ENCODE measurements at places on chromosomes 2 and 18. TPM values are rescaled to one million over a fixed set of nuclear protein-coding genes. Genes with fewer than 3 reads are reported as not detected.

Gene IL1B
- total RNA-seq: 0.14 TPM

Gene TMEM247
- not detected for total RNA-seq

Gene CFAP65
- total RNA-seq: not detected

Gene TYMS
- total RNA-seq: 236 TPM

Gene MAP3K19
- not detected for total RNA-seq

Gene SERPINB12
- not detected for total RNA-seq

Gene UPP2
- total RNA-seq: not detected

Gene GPR155
- 13.5 TPM for total RNA-seq

Gene C2orf66
- total RNA-seq: 0.38 TPM

Gene CYP27C1
- total RNA-seq: not detected

Gene TMEM87B
- total RNA-seq: 31.2 TPM

- no peak for DNase-seq
Observed at GRCh38 chr2:49002750-49003149, 151.6 kb downstream of the FSHR start.

DNA sequence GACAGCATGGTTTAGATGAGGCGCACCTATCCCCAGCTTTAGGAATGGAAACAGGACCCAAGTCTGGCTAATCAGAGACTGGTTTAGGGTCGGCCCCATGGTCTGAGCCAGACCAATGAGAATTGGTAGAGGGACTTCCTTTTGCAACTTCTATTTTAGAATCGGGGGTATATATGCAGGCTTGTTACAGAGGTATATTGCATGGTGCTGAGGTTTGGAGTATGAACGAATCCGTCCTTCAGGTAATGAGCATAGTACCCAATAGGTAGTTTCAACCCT lies 1.5 kb upstream of the BOLA3 start:
- no peak for DNase-seq

GRCh38 chr18:61589724-61590065 lies 256.5 kb downstream of the CDH20 start:
- DNase-seq: no peak

GRCh38 chr2:180980943-180981911 lies 822 bp downstream of the UBE2E3 start:
- DNase-seq: peak; percentile 48

DNA sequence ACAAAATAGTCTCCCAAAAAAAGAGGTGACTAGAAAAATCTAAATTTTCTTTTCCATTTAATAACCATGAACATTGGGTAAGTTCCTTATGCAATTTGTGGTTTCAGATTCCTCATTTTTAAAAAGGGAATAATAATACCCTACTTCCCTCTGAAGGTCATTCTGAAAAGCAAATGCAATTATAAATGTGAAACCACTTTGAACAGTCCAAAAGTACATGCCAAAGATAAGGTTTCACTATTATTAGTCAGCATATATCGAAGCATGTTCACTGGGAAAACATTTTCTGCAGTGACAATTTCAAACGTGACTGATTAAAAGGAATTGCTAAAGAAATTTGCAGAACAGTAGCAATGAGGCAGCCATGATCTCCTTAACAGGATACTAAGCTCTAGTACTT lies 100.1 kb upstream of the RNF152 start:
- no peak for DNase-seq

GRCh38 chr18:12943215-12943614 lies 4.6 kb upstream of the SEH1L start:
- DNase-seq: peak; percentile 20

DNA sequence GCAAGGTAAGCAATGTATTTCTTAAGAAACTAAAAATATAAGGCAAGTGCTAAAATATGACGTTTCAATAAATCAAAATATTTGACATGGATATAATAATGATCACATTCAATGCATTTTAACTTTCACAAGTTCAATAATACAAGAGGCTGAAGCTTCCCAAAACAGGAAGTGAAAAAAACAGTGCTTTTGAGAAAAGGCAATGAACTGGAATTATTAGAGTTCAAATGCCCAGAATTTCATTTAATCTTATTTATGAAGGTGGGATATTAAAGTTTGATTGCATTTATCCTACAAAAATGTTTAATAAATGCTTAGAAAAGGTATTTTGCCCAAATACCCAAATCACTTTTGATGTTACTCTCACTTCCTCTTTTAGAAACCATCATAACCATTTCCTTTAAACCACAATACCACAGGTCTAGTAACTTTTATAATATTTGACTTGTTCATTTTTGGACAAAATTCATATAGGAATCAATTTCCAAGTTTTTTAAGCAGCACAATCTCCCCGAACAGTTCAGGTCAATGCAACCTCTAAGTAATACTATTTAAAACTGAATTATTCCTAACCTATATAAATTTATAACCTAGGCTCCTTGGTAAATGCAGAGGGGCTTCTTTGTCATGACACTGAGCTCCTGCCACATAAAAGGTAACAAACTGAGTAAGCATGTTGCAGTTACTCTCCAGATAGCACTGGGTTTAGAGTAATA lies 2.1 kb downstream of the NCKAP1 start:
- DNase-seq: no peak

DNA sequence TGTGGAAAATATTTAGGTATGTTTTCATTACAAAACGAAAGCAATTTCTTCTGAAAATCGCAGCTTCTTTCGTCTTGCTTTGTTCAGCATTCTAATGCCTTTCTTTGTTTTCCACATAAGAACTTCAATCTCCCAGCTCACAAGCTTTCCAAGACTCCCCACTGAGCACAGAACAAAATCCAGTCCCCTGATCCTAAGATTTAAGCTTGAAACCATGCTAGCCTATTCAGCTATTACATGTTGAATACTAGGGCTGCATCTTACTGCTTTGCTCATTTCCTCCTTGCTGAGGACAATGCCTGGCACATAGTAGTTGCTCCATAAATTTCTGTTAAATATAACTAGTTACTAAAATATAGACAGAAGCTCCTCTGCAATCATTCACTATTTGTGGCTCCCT lies 160.6 kb downstream of the GALNT3 start:
- DNase-seq: no peak

GRCh38 chr2:224401641-224402342 lies at the start of gene FAM124B:
FAM124B (minus strand) TSS chr2:224402107; CDS start chr2:224401768, 339 bp downstream.
- peak; percentile 31 for DNase-seq

DNA sequence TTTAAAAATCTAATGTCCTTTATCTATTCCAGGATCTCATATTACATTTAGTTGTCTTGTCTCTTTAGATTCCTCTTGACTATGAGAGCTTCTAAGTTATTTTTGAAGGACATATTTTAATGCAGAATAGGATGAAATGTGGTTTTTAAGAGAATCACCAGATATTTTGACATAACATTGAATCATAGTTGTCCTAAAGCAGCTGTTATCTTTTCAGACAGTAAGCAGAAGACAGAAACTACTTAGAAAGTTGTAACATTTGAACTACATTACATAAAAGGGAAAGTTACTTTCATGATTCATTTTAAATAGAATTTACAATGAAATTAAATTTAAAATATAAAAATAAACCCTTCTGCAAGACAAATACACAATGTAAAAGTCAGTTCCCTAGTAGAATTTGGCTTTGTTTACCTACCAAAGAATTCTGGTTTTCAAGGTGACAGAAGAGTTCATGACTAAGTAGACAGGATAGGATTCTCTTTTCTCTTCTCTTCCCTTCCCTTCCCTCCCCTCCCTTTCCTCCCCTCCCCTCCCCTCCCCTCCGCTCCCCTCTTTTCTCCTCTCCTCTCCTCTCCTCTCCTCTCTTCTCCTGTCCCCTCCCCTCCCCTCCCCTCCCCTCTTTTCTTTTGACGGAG lies 186.0 kb downstream of the DIS3L2 start:
- no peak for DNase-seq

DNA sequence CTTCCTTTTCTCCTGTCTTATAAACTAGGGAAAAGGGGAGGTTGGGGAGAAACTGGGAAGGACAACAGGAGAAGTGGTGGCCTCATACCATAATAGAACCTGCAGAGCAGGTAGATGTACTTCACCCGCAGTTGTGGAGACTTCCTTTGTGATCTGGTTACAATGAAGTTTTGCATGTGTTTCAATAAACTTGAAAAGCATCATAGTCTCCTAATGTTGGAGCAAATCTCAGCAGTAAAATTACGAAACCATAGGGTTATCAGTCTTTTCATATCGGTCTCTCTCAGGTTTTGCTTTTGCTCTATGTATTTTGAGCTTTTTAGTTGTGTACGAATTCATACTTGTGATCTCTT lies 30.5 kb downstream of the ANO7 start:
- no peak for DNase-seq

- DNase-seq: no peak
Observed at GRCh38 chr2:88146590-88146989, 18.7 kb upstream of the FABP1 start.

GRCh38 chr18:51107598-51108305 lies 77.7 kb downstream of the SMAD4 start:
- DNase-seq: no peak

GRCh38 chr2:220123751-220124150 lies 496.3 kb downstream of the SLC4A3 start:
- DNase-seq: no peak

GRCh38 chr18:79961527-79962291 lies 2.7 kb upstream of the HSBP1L1 start:
- DNase-seq: peak; percentile 41

GRCh38 chr18:68316636-68317035 lies 398.3 kb downstream of the TMX3 start:
- DNase-seq: no peak

DNA sequence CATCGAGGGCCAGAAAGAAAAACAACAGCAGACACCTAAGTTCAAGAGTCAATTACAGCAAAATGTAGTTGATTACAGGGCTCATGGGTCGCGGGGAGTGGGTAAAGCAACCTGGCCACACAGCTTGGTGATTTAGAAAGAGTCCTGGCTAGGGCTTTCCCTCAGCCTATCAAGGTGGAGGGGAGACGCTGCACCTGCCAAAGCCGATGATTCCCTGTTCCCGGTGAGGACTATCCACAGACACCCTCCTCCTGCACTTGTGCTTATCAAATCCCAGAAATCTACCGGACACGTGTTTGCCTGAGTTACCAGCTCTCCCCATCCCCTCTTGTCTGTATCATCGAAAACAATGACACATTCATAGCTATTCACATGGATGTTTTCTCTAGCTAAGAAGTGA lies 7.0 kb upstream of the SOX11 start:
- no peak for DNase-seq

DNA sequence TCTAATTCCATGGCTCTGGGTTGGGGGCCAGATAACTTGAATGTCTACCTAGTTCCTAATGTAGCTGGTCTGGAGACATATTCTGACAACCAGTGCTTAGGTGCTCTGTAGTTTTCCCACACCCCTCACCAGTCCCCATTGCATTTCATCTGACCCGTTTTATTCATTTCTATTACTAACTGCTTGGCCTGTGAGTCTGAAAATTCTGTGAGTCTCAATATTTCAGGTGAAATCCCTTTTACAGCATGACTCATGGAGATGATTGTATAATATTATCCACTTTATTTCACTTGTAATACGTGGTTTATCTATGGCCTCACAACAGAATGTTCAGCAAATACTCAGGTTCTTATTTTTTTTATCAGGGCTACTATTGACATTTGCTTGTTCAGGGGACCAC lies 103.7 kb upstream of the UGP2 start:
- DNase-seq: no peak

DNA sequence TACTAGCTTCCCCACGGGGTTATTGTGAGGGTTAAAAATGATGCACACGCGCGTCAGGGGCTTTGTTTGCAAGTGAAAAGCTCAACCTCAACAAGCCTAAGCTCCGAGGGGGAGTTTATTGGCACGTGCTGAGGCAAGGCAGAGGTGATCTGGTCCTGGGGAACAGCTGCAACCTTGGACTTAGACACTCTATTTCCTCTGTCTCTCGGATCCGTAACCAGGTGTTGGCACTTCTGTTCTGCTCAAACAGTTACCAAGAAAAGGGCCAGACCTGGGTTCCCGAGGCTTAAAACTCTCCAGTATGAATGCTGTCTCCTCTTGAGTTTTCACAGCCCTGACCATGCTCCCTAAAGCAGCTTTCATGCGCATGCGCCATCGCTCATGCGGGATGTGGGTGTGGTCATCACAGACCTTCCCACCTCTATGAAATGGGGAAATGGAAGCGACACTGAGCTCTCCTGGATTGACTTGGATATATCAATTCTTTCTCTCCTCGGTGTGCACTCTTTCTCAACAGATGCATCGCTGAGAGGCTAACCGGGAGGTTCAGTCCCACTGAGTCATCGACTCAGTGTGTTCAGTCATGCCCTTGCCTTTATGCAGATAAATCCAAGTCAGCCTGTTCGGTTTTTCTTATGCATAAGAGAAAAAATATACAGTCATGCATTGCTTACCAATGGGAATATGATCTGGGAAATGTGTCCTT lies 19.9 kb upstream of the RAB31 start:
- DNase-seq: no peak

GRCh38 chr18:75160364-75160763 lies 48.6 kb downstream of the PTGR3 start:
- no peak for DNase-seq

GRCh38 chr2:134677856-134678756 lies 40.7 kb downstream of the TMEM163 start:
- no peak for DNase-seq

DNA sequence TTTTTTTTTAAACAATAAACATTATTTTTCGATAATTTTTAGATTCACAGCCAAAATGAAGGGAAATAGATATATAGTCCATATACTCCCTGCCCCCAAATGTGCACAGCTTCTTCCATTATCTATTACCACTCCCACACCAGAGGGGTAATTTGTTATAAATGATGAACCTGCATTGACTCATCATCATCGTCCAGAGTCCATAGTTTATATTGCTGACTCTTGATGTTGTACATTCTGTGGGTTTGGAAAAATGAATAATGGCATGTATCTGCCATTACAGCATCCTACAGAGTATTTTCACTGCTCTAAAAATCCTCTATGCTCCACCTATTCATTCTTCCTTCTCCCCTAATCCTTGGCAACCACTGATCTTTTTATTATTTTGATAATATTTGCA lies 121.5 kb downstream of the LTBP1 start:
- no peak for DNase-seq

DNA sequence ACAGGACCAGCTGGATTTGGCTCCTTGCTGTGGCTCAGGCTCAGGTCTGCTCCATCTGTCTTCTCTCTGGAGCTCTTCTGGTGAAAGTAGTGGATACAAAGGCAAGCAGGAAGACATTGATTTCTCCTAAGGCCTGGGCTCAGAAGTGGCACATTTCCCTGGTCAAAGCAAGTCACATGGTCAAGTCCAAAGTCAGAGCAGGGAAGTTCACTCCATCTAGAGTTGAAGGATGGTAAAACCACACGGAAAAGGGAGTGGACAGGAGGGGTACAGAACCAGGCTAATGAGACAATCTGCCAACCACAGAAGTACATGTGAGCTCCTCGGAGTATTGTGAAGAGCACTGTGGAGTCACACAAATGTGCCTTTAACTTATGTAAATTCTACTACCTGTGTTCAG lies 66.1 kb downstream of the MARCO start:
- no peak for DNase-seq

GRCh38 chr18:58148954-58149471 lies 105.0 kb downstream of the NEDD4L start:
- DNase-seq: no peak
